ENCODE measurements at places on chromosomes 6 and 20.
A peak's percentile ranks its signal among the peaks of the same experiment; 100 is the strongest.

- DNase-seq, result no peak
Measured at GRCh38 chr6:3630258-3630835, 121.2 kb downstream of the PXDC1 start.

DNA sequence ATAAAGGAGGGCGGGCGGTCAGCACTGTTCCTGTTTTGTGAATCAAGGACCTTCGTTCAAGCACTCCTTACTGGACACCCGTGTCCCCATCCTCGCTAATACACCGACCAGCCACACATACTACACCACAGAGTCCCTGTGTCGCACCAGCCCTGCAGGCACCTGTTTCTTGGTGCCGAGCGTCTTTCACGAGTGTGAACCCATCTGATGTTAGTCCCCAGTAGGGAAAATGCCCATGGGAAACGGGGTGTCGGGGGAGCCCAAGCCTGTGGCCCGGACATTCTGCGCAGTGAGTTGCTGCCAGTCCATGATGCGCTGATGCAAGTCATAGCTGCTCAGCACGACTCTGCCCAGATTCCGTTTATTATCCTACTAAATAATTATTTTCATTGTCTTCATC is 74.7 kb downstream of the TTLL2 start:
- DNase-seq, result no peak

DNA sequence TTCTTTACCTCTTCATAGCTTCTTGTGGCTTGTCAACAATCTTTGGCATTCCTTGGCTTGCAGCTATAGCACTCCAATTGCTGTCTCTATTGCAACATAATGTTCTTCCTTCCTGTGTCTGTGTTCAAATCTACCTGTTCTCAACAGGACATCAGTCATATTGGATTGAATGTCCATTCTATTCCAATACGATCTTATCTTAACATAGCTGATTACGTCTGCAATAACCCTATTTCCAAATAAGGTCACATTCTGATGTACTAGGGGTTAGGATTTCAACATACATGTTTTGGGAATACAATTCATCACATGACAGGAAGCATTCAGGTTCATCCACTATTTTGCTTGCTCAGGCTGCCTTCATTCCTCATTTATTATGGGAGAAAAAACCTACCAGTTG is 684.4 kb upstream of the CITED2 start:
- DNase-seq, result no peak

DNA sequence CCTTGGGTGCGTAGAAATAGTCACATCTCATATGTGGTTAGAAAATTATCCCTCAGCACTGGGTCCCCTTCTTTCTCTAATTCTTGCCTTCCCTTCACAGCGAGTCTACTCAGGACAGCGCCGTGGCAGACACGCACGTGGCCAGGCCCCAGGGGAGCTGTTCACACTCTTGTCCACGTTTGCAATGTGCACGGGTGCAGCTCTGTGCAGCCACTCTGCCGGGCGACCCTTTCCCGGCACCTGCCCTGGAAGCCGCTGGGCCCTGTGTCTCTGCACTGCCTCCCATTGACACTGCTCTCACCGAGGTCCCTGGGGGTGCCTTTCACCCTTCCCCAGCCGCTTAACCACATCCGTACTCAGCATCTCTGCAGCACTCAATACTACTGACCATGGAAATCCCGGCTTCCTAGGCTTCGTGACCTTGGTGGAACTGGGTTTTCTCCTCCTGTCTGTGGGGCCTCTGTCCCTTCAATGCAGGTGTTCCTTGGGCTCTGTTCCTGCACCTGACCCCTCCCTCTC is 104.9 kb downstream of the DACT2 start:
- no peak for DNase-seq

DNA sequence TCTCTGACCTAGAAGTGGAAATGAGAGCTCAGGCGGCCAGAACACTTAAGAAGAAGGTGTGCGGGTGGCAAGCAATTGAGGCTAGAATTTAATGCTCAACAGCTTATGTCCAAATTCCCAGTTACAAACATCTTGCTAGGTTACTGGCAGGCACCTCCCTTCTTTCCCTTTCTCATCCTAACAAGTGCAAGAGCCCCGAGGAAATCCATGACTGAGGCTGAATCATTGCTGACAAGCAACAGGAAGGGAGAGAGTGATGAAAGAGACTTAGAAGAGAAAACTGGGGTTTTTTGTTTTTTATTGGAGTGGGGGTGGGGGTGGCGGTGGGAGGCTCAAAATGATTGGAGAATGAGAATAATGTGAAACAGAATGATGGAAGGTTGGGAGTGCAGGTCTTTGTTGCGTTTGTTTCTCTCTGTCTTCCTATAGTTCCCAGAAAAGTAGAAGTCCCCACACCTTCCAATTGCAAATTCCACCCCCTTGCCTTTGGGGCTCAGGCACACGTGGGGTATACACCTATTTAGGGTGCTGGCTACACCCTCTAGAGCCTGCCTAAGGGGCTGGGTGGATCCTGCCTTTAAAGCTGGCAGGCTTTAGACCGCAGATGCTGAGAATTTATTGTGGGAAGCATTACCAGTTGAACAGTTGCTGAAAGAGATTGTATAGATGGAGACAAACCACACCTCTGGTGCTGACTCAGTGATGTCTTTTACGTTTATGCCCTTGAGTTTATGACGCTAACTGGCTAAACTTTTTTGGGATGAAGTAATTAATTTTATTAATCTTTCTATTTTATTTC is 1.4 kb downstream of the FAM83B start:
- no peak for DNase-seq

DNA sequence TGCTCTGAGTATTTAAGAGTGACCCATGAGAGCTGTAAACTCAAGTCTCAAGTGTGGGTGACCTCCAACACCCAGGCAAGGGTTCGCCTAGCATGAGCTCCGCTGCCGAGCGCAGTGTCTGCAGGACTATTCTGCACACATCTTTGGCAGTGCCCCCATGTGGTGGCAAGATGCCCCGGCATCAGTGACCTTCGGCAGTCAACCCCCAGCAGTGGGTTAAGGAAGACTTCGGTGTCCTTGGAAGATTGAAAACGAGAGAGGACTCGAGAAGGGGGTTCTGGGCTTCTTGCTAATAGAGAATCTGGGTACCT is 43.1 kb downstream of the RBM38 start:
- DNase-seq, result no peak

- DNase-seq, result no peak
Measured at GRCh38 chr6:126608681-126609080, 268.8 kb downstream of the CENPW start.

DNA sequence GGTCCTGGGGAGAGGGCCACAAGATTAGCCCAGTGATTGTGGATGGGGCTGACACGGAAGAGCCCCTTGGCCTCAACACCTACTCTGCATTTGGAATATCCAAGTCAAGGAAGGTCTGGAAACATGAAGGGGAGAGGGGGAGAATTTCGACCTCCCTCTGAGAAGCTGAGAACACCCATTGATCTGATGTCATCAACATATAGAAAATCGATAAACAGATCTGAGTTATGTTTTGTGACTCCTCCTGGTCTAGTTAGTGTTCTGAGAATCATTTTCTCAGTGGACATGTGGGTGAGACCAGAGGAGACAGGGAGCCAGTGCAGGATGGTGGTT is 108.0 kb downstream of the SLC22A3 start:
- DNase-seq, result no peak

DNA sequence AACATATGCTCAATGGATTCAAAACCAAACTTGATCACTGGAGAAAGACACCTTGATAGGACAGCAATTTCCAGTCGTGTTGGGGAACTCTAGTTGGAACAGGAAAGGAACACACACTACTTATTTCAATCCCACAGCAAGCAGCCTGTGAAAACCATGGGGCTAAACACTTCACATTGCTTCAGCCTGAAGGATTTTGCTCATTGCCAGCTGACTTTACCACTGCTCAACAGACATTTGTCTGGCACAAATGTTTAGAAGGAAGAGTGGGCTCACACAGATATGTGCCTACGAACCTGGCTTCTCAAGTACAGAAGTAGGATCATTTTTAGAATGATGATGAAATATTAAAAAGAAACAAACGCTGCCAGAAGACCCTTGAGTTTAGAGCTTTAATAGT is 598.1 kb downstream of the PHF3 start:
- no peak for DNase-seq

DNA sequence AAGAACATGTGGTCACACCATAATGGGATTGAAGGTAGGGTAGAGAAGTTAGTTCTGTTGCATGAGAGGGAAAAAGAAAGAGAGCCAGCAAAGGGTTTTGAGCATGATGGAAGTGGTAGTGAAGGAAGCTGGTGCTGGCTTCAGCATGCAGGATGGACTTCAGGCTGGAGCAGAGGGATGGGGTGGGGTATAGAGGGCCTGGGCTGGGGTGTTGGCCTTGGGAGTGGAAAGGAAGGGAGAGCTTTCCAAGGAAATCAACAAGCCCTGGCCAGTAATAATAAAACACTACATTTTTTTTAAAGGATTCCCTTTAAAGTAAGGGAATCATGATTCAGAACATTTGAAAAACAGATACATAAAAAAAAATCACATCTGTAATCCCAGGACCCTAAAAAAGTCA is 61.2 kb downstream of the LAMA4 start:
- no peak for DNase-seq

DNA sequence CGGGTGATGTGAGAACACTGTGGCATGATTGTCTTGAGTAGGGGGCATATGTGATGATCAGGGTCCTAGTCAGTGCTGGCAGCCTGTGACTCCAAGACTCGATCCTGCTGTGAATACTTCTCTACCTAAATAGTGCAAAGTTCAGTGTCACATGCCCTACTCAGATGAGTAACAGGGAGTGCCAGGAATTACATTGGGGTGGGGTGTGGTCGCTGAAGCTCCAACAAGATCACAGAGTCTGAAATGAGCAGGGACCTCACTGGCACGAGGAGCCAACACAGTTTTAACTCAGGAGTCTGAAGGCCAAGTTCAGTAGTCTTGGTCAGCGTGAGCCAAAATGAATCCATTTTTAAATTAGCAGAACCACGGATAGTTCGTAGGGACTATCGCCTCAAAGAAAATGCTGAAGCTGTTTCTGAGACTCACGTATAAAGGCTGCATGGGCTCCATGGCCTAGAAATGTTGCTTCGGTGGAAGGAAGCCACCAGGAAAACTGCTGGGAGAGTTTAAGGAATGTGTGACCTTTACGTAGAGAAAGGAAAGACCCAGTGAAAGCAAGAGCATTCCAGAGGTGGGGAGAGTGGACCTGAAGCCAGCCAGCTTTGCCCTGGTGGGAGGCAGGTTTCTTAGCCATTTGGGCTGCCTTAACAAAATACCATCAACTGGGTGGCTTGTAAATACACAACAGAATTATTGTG is 72.2 kb downstream of the RPP40 start:
- DNase-seq, result no peak

DNA sequence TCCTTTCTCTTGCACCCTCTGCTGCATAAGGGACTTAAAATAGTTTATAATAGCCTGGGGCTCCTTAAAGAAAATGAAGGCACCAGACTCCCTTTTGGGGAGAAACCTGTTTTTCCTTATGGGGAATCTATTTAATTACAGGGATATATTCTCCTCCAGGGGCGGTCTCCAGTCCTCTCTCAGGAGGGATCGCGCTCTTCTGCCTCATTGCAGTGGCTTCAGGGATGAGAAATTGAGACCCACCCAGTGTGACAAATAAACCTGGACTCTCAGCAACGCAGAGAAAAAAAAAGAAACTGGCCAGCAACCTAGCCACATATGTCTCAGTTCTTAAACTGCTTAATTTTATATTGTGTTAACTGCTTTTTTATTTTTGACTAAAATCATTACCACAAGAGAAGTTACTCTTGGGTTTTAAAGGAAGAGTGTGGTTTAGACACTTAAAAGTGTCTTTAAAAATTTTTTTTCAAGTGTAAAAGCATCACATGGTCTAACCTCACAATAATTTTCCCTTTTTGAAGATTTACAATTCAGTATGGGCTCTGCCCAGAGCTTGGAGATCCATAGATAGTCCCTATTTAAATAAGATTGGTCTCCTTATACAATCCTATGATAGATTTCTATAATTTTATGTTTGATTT is 11.7 kb upstream of the GOPC start:
- DNase-seq, result no peak

DNA sequence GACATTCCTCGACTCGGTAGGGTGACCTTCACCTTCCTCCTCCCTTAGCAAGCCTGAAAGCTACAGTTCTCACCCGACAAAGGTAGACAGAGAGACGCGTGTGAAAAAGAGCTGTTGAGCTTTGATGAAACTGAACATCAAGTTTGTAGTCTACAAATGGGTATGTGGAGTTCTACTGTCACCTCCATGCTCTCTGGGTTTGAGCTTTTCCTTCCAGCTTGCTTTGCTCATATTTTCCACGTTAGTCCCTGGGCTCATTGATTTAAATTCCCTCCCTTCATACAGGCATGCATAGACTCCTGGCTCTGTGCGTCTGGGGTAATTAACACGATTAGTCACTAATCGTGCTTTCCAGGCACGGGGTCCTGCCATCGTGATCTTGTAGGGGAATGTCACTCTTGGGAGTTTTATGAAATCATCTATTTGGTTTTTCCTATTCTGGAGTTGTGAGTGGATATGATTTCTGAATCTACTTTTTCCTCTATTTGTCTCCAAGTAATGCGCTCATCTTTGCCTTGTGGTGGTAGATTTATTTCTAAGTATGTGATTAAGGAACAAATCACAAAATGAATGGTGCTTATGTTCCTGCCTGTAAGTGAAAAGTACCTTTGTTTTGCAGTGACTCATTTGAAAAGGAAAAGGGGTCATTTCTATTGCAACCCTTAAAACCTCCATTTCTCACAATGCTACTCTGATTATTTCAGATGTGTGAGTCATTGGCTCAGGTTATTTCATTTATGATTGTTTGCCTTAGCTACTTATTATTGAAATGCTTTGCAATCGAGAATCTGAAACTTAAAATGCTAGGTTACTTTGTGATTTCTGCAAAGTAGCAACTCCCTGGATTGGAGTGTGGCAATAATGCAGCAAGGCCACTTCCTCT is 154.6 kb downstream of the ZDHHC14 start:
- no peak for DNase-seq

DNA sequence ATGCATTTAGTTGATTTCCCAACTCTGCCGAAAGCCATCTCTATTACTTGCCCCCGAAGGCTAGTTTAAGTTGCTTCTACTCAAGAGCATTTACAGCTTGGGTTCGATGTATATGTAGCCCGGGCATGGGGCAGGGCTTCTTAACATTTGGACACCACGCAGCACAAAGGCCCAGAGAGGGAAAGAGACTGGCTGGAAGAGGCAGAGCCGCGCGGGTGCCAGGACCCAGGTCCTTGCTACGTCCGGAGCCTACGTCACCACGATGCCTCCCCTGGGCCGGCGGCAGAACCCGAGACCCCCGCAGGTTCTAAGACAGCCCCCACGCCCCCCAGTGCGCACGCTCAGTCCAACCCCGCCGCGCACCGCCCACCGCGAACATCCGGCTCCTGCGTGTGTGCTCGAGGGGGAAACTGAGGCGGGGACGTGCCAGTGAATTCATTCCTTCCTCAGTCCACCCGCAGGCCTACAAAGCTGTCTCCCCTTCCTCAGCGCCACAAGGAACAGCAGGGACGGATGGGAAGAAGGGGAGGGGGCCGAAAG is 367 bp upstream of the PCIF1 start:
- DNase-seq, result no peak

- peak; percentile 94 for DNase-seq
Measured at GRCh38 chr6:113184291-113184690, 672.9 kb upstream of the MARCKS start.

DNA sequence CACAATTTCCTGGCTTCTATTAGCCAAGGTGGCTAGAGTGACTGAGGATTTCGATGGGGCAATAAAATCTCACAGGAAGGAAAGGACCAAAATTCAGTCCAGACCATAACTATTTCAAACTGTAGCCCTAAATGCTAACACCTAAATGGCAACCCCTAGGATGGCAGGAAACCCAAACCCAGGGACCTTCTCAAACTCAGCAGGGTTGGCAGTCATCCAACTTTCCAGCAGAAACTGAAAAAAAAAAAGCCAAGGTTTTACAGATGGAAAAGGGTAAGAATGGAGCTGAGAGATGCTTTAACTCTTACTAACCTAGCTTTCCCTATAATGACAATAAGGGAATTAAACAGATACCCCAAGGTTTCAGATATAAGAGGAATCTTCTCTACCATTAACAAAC is 10.5 kb downstream of the IBTK start:
- DNase-seq, result no peak

Measured in AG04449 (cell line).